ENCODE measurements at places on chromosomes 2 and 18.

GRCh38 chr2:236536727-236537398 lies 32.8 kb upstream of the ACKR3 start:
- no peak for DNase-seq

DNA sequence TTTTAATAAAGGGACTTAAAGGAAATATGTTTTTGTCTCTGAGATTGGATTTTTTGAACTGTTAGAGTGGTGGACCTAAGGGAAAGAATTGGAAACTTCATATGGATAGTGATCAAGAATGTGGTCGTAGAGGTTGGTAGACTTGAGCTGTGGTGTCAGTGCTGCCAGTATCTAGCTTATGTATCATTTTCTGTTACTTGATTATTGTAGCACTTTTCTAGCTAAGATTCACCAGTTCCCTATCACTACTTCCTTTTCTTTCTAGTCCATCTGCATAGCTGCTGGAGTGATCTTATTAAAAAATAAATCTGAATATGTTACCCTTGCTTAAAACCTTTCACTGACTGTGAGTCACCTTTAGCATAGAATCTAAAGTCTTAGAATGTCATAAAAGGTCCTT lies 6.0 kb downstream of the ACVR2A start:
- DNase-seq: no peak

DNA sequence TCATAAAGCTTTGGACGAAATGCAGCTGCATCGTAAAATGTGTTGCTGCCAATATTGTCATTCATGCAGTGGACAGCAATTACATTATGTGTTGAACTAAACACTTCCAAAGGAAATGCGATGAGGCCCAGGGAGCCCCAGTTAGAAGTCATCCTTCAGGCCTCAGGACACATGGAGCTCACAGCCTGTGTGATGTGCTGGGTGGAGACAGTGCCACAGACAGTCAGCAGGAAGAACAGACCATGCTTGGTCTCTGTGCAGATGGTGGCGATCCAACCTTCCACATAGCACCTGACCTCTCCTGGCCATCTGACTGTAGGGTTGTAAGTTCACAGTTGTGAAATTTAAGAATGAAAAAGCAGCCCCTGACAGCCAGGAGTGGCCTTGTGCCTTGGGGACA lies 118.3 kb upstream of the ALKAL2 start:
- DNase-seq: no peak

GRCh38 chr2:127043367-127044164 lies 63.4 kb downstream of the BIN1 start:
- DNase-seq: peak; percentile 45

DNA sequence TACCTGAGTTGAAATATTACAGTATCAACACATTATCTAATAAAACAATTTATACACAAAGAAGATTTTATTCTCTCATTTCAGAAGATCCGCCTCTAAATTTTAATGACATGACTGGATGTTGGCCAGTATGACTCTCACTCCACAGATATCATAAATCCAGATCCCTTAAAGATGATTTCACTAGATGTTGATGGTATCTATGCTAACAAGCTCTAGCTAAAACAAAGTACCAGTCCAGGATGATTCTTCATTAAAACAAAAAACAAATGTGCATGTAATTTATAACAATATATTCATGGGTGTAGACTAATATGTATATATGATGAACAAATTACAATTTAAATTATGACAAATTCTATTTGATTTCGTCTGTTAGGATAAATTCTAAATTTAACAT lies 708.4 kb downstream of the SATB2 start:
- no peak for DNase-seq

GRCh38 chr2:218063896-218064295 lies 5.2 kb upstream of the RUFY4 start:
- no peak for DNase-seq

- no peak for DNase-seq
Observed at GRCh38 chr2:177675825-177676224, 283.3 kb downstream of the AGPS start.
